Endodermal cell (in vitro differentiated cells): ENCODE measurements at places on chromosomes 12 and 14. TPM values are rescaled to one million over a fixed set of nuclear protein-coding genes. Genes with fewer than 3 reads are reported as not detected.

GRCh38 chr14:50821510-50822464 is 9.2 kb downstream of the NIN start:
- H3K4me3 ChIP-seq, result no peak overlapping the region
- no peaks in the 10 kb centered on the region for H3K36me3 ChIP-seq
- peaks cover 5% of the 10 kb centered on the region for H3K4me1 ChIP-seq
- H3K27ac ChIP-seq, result no peak overlapping the region
- H3K27me3 ChIP-seq, result peaks cover 91% of the 10 kb centered on the region

DNA sequence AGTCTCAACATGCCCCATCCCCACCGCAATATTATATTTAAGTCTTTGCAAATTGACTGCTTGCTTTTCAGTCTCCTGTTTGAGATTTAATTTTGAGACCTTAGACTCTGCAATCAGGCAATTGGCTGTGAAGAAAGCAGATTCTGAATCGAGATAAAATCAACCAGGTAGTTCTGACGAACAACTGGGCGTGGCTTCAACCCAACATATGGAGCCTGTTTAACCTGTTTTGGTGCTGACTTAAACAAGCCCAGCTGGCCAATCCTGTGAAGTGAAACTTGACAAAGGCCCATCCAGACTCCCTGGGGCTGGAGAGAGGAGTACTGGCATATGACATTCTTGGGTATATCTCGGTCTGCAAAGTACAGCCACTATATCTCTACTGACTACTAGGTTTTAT is 9.8 kb upstream of the CIPC start:
- DNase-seq, result peak; percentile 96
- peaks cover 17% of the 10 kb centered on the region for H3K4me1 ChIP-seq
- H3K36me3 ChIP-seq, result no peaks in the 10 kb centered on the region
- no peak overlapping the region for H3K27ac ChIP-seq

DNA sequence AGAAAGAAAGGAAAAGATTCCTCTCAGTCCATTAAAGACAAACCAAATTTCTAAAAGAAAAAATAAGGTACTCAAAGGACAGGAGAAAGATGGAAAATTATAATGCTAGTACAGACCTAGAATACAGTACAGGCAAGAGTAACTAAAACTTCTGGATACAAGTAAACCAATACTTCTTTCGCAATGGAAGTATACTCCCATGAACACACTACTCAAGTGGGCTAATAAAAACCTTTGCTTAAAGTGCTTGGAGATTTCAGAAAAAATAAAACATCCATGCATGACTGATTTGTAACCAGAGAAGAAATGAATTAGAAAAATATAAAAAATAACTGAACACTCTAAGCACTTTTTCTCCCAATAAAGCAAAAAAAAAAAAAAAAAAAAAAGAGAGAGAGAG is 3.5 kb downstream of the ZBTB25 start:
- H3K36me3 ChIP-seq, result peaks cover 4% of the 10 kb centered on the region
- peaks cover 12% of the 10 kb centered on the region for H3K4me1 ChIP-seq
- H3K27me3 ChIP-seq, result no peaks in the 10 kb centered on the region

GRCh38 chr14:61513986-61514830 is 181.1 kb upstream of the HIF1A start:
- no peaks in the 10 kb centered on the region for H3K27me3 ChIP-seq
- DNase-seq, result peak; percentile 30
- no peak overlapping the region for H3K4me3 ChIP-seq
- H3K36me3 ChIP-seq, result no peaks in the 10 kb centered on the region

GRCh38 chr12:131104463-131105350 is 151.0 kb downstream of the ADGRD1 start:
- no peaks in the 10 kb centered on the region for H3K36me3 ChIP-seq
- no peaks in the 10 kb centered on the region for H3K27me3 ChIP-seq
- H3K4me3 ChIP-seq, result no peak overlapping the region
- peak; percentile 98 for DNase-seq
- H3K27ac ChIP-seq, result peak overlapping the region; percentile 49

GRCh38 chr12:89731089-89731488 is 22.5 kb upstream of the ATP2B1 start:
- no peaks in the 10 kb centered on the region for H3K27me3 ChIP-seq
- no peaks in the 10 kb centered on the region for H3K4me1 ChIP-seq
- H3K4me3 ChIP-seq, result no peak overlapping the region
- no peak for DNase-seq
- H3K27ac ChIP-seq, result no peak overlapping the region

- peaks cover 2% of the 10 kb centered on the region for H3K4me1 ChIP-seq
- H3K27ac ChIP-seq, result no peak overlapping the region
- no peak overlapping the region for H3K4me3 ChIP-seq
Measured at GRCh38 chr14:102854091-102854703, 68.3 kb upstream of the AMN start.

- H3K27me3 ChIP-seq, result peaks cover 6% of the 10 kb centered on the region
- H3K36me3 ChIP-seq, result no peaks in the 10 kb centered on the region
- H3K27ac ChIP-seq, result no peak overlapping the region
- no peaks in the 10 kb centered on the region for H3K4me1 ChIP-seq
Measured at GRCh38 chr12:70367258-70368141, 1.4 kb downstream of the KCNMB4 start.

DNA sequence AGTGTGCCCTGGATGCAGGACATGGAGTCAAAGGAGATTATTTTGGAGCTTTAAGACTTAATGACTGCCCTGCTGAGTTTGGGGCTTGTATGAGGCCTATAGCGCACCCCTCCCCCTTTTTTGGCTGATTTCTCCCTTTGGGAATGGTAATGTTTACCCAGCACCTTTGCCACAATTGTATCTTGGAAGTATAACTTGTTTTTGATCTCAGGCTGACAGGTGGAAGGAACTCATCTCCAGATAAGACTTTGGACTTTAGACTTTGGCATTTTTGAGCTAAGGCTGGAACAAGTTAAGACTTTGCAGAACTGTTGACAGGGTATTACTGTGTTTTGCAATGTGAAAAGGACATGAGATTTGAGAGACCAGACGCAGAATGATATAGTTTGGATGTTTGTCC is 110.5 kb downstream of the DERA start:
- H3K4me1 ChIP-seq, result no peaks in the 10 kb centered on the region
- H3K4me3 ChIP-seq, result peak overlapping the region; percentile 9
- peaks cover 60% of the 10 kb centered on the region for H3K36me3 ChIP-seq
- no peak overlapping the region for H3K27ac ChIP-seq
- no peak for DNase-seq
- H3K27me3 ChIP-seq, result no peaks in the 10 kb centered on the region

- DNase-seq, result no peak
- no peaks in the 10 kb centered on the region for H3K27me3 ChIP-seq
- no peaks in the 10 kb centered on the region for H3K36me3 ChIP-seq
- no peaks in the 10 kb centered on the region for H3K4me1 ChIP-seq
Measured at GRCh38 chr14:25110106-25110505, 60.2 kb upstream of the STXBP6 start.

Gene CDKL1
- 1.5 TPM in 2 replicates for total RNA-seq

Gene HOXC4
- not detected in 2 replicates for total RNA-seq

Gene MDGA2
- total RNA-seq, result 0.59 to 1.2 TPM (median 0.82 TPM) in 3 replicates

Gene PMEL
- total RNA-seq, result 7.8 to 20.8 TPM (median 19.0 TPM) in 3 replicates

Gene KRT78
- not detected in 3 replicates for total RNA-seq
